ENCODE measurements at places on chromosomes 1 and 21.
A peak's percentile ranks its signal among the peaks of the same experiment; 100 is the strongest.

GRCh38 chr1:225881959-225882693 lies at the start of gene TMEM63A:
TSS of gene TMEM63A (minus strand) at chr1:225882380. CDS start at chr1:225877580, 4,800 bp downstream.
- no peak for DNase-seq

- DNase-seq = peak; percentile 11
Measured at GRCh38 chr1:220189750-220190347, 82.4 kb downstream of the RAB3GAP2 start.

GRCh38 chr1:32051706-32052105 lies 21.0 kb upstream of the TMEM39B start:
- DNase-seq = no peak

GRCh38 chr1:157181790-157182189 lies 43.6 kb upstream of the ETV3 start:
- DNase-seq = no peak

DNA sequence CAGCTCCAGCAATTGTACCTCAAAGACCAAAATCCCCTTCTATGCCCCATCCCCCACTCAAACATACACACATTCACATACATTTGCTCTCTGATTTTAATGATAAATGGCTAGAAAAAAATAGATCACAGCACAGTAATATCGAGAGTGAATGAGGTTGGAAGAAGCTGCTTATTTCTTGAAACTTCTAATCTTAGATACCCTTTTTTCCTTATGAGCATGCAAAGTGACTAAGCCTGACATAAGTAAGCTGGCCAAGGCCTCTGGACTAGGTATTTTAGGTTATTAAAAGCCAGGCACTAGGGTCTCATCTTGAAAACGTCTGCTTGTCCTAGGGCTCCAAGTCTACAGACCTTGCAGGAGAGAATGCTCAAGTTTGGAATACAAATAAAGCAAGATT lies 133.6 kb downstream of the TGFBR3 start:
- no peak for DNase-seq

GRCh38 chr1:31372051-31372450 lies 825 bp downstream of the FABP3 start:
- no peak for DNase-seq

DNA sequence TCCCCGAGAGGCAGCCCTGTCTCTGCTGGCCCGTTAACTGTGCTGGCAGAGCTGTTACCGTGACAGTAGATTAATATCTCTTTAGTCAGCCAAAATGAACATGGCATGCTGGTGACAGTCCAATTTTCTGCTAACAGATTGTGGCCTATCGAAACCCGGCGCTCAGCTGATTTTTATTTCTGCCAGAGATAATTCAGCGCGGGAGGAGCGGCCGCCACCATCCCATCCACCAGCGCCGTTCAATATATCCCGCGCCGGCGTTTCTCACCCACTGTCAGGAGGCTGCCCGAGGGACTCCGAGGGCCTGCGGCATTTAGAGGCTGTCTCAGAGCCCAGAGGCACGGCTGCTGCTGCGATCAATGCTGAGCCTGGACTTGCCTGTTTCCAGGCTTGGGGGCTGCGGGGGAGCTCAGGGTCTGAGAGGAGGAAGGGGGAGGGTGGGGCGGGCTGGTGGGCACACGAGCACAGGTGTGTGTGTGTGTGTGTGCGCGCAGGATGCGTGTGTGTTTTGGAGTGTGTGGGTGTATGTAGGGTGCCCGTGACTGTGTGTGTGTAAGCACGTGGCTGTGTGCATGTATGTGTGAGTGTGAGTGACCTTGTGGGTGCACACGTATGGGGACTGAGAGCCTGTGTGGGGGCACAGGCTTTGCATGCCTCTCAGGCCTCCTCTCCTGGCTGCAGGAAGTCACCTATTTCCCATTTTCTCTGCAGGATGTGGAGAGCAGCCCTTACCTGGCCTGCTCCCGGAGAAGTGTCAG lies 109.7 kb upstream of the ACTRT2 start:
- no peak for DNase-seq

GRCh38 chr1:55217226-55217986 lies 2.2 kb upstream of the USP24 start:
- DNase-seq = no peak

DNA sequence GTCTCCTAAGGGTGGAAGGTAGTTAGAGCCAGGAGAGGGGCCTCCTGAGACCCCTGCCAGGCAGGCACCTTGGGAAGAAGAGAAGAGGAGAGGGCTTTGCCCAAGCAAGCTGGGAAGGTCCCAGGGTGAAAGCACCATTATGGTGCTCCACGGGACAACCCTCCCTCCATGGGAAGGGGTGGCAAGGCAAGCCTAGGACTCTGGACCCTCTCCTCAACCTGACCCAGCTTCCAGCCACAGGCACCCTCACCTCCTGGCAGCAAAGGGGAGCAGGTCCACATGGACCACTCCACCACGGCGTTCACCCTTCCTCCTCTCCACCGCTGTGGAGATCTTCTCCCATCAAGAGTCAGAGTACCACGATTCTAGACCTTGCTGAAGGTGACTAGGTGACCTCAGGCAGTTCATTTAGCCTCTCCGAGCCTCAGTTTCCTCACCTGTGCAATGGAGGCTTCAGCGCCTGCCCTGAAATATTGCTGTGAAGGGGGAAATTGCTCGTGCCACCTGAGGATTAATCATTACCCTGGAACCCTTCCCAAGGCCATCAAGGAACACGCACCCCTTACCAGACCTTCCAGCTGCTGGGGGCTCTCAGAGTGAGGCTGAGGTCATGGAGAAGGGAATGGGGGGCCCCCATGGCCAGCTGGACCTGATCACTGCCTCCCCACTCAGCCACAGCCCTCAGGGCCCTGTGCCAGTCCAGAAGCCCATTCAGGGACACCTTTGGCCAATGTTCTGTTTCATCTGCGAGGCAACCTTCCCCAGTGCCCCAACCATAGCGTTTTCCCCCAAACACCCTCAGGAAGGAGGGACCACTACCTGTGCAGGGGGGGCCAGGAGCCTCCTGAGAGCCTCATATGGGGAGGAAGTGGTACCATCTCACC lies 1.6 kb downstream of the RAP1GAP start:
- no peak for DNase-seq

DNA sequence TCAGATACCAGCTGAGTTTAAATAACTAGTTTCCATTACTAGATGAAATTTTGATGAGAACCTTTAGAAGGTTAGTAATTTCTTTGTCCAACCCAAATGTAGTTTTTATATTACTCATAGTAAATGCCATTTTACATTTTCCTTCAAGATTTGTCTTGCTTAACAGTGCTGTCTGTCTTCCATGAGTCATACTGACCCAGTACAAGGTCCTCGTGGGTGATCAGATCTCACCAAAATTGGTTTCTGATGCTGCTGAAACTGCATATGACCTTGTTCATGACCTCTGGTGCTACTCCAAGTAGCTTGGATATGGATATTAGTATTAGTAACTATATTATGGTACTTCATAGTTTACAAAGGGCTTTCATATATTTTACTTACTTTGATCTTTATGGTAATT lies 207.1 kb downstream of the RYR2 start:
- DNase-seq = no peak

- no peak for DNase-seq
Measured at GRCh38 chr1:23452011-23452411, 27.5 kb upstream of the TCEA3 start.

DNA sequence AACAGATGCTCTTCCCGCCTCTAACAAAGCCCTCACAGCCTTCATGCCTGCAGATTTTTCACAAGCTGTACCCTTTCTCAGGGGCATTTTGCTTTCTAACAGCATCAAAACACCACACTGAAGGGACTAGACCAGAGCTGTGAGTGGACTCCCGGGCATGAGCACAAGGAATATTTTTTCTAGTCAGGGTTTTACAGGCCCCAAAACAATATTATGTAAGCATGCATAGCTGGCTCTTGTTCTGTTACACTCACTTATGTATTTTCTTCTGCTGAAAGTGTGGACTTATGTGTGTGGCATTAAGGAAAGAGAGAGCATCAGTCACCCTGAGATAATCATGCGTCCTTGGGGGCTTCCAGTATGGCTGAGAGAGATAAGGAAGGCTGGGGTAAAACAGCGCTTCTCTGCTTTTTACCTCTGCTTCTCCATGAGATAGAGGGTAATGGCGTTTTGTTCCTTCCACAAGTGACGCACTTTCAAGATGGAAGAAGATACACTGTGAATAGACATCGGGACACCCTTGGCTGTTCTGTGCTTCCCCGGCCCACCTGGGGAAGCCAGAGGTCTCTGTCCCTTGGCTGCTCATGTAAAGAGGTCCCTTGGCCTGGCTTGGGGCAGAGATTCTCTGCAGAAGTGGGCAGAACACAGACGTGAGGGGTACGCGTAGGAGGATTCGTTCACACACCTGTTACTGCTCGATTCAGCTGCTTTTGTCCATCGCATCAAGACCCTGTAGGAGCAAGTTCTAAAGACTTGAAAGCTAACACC lies 266.7 kb upstream of the RAB4A start:
- no peak for DNase-seq

DNA sequence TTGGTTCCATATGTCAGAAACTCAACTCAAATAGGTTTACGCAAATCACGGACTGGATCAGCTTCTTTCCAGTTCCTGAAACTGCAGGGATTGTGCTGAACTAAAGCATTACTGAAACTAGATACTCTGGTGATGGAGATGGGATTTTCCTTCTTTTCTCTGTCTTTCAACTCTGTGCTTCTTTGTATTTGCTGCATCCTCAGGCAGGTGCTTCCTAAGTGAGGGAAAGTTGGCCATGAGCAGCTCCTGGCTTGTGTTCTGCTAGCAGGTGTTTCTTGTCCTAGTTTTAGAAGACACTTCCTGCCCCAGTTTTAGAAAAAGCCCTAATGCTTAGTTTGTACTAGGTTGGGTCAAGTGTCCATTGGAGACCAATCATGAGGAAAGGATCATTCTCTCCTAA lies 86.7 kb upstream of the USP24 start:
- DNase-seq = no peak

- no peak for DNase-seq
Measured at GRCh38 chr1:173113015-173113741, 62.4 kb upstream of the TNFSF18 start.

DNA sequence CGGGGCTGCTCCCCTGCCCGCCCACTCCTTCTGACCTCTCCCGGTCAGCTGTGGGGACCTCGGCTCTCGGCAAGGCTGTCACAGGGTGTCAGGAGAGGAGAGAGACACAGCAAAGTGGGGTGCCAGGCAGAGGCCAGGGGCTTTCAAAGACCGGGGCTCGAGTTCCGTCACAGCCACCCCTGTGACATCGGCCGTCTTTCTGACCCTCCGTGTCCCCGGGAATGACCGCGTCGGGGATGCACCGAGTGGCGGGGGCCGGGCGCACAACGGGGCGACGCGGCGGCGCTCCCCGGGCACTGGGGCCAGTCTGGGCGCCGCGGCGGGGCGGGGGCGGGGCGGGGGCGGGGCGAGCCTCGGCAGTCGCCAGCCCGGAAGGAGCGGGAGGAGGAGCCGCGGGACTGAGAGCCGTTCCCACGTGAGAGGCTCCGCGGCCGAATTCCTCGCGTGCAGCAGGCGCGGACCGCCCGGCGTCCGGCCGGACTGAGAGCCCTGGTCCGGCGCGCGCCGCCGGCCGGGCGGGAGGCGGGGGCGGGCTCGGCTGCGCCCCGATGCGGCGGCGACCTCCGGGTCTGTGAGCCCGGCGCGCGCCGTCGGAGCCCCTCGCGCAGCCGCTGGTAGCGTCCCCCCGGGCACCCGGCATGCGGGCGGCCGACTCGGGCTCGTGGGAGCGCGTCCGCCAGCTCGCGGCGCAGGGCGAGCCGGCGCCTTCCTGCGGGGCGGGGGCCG lies 229.7 kb upstream of the TMEM51 start:
- DNase-seq = no peak

- peak; percentile 53 for DNase-seq
Measured at GRCh38 chr1:31954607-31955283, 16.6 kb upstream of the PTP4A2 start.

DNA sequence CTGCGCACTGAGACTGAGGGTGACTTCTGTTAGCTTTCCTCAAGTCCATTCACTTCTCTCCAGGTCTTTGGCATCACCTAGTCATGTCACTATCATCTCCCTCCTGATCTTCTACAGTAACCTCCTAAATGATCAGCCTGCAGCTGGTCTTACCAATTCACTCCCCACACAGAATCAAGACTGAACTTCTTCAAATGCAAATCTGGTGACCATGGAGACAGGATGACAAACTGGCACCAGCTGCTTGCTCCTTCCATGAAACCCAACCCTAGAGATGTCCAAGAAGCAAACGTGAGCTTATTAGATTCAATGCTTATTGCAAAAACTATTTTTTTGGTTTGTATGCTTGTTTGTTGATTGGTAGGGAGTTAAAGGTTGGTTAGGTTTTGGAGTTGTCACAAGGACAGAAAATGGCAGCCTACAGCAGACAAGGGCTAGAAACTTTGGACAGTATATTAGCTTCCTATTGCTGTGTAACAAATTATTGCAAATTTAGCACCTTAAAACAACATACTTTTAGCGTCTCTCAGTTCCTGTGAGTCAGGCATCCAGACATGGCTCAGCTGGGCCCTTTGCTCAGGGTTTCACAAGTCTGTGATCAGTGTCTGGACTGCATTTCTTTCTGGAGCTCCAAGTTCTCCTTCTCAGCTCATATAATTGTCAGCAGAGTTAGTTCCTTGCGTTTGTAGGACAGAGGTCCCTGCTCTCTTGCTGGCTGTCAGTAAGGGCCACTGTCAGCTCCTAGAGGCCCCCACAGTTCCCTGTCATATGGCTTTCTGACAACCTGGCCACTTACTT lies 53.3 kb upstream of the GJA8 start:
- no peak for DNase-seq

GRCh38 chr21:34971656-34972055 lies 77.4 kb downstream of the RUNX1 start:
- DNase-seq = no peak

DNA sequence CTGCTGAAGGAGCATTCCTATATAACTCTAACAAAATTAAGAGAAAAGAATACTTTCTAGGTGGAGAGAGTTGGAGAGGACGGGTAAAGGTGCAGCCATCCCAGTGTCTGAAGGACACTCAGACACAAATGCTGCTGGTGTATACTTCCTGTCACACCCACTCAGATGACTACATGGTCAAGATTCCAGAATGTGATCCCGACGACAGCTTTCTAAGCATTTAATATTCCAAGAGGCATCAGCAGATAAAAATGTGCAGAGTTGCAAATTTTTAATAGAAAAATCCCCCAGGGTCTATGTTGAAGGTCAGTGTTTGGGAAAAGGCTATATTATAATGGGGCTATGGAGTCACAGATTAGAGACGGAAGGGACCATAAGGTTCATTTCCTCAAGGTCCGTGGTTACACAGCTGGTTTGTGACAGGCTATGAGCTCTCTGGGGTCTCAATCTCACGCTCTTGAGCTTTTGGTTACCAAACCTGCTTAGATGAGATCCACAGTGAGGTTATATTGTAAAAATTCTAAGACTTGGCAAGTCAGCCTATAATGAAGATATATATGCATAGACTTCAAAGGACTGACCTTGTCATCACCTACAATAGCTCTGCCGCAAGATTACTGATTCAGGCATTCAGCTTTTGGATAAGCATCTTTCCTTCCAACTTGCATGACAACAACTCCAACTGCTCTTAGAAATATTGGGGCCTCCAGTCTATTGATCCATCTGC lies 35.1 kb downstream of the ZNF281 start:
- no peak for DNase-seq

DNA sequence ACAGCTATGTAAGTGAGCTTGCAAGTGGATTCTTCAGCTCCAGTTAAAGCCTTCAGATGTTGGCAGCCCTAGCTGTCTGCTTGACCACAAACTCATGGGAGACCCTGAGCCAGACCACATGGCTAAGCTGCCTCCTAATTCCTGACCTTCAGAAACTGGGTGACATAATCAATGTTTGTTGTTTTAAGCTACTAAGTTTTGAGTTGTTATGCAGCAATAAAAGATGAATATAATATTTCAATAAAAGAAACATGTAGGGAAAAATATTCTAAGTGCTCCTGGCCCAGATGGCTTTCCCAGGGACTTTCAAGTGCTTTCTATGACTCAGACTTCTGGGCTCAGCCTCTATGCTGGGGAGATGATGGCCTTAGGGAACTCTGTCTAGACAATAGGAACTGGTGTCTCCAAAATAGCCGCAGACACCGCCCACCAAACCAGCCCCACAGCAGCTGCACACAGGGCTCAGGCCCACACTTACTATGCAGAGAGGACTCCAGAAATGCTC lies 20.3 kb upstream of the AZIN2 start:
- DNase-seq = no peak

Measured in spinal cord (tissue), 10 donors.